ENCODE measurements at places on chromosomes 6 and 20. TPM values are rescaled to one million over a fixed set of nuclear protein-coding genes. Genes with fewer than 3 reads are reported as not detected.

SMPDL3A gene
- 2.5 TPM for total RNA-seq

INSM1 gene
- total RNA-seq: not detected

BEND6 gene
- total RNA-seq: 0.96 TPM

IL17A gene
- total RNA-seq: not detected

POLH gene
- total RNA-seq: 8.3 TPM

WFDC5 gene
- not detected for total RNA-seq

PREX1 gene
- total RNA-seq: 11.8 TPM

TMEM74B gene
- total RNA-seq: 2.6 TPM

SLC22A23 gene
- total RNA-seq: 12.1 TPM

SLA2 gene
- total RNA-seq: 0.01 TPM

CTSZ gene
- total RNA-seq: 187 TPM

PROKR2 gene
- total RNA-seq: not detected

ADTRP gene
- total RNA-seq: 0.56 TPM

UBD gene
- 0.56 TPM for total RNA-seq

GABRR1 gene
- not detected for total RNA-seq

BAG2 gene
- 10.1 TPM for total RNA-seq

PPDPF gene
- 290 TPM for total RNA-seq

OLIG3 gene
- total RNA-seq: not detected

SRMS gene
- not detected for total RNA-seq

TNXB gene
- 0.92 TPM for total RNA-seq

SLC22A7 gene
- not detected for total RNA-seq

RAB32 gene
- total RNA-seq: 35.3 TPM

GNAS-AS1 gene
- total RNA-seq: not detected

WFDC2 gene
- not detected for total RNA-seq

RAD21L1 gene
- total RNA-seq: not detected

CCN5 gene
- 24.7 TPM for total RNA-seq

RPS21 gene
- 2,825 TPM for total RNA-seq

NRSN2 gene
- 60.3 TPM for total RNA-seq

POPDC3 gene
- total RNA-seq: 30.1 TPM

GPX5 gene
- not detected for total RNA-seq

POU5F1 gene
- 3.2 TPM for total RNA-seq

PCIF1 gene
- total RNA-seq: 37.0 TPM

BRD2 gene
- total RNA-seq: 143 TPM

GLP1R gene
- total RNA-seq: not detected

SMLR1 gene
- total RNA-seq: not detected

LGSN gene
- total RNA-seq: 3.5 TPM

TMEM217 gene
- 0.99 TPM for total RNA-seq

TP53RK gene
- total RNA-seq: 11.3 TPM

TSPO2 gene
- total RNA-seq: 0.10 TPM

RNF182 gene
- 3.2 TPM for total RNA-seq

TAF8 gene
- 14.4 TPM for total RNA-seq

CLPSL1 gene
- total RNA-seq: not detected

PGM3 gene
- 24.1 TPM for total RNA-seq

DNAH8 gene
- total RNA-seq: not detected

CPXM1 gene
- not detected for total RNA-seq

PARD6B gene
- 3.0 TPM for total RNA-seq

Data from A549 treated with CpdA at 1 μM for 4 hours (cell line).